ENCODE measurements at places on chromosomes 12 and 14. TPM values are rescaled to one million over a fixed set of nuclear protein-coding genes. Genes with fewer than 3 reads are reported as not detected.

- DNase-seq, result no peak
- no peak overlapping the region for H3K27ac ChIP-seq
- peak overlapping the region; percentile 46 for H3K4me3 ChIP-seq
- H3K36me3 ChIP-seq, result no peaks in the 10 kb centered on the region
- H3K4me1 ChIP-seq, result peaks cover 26% of the 10 kb centered on the region
Observed at GRCh38 chr12:48002414-48002730, 1.9 kb downstream of the COL2A1 start.

DNA sequence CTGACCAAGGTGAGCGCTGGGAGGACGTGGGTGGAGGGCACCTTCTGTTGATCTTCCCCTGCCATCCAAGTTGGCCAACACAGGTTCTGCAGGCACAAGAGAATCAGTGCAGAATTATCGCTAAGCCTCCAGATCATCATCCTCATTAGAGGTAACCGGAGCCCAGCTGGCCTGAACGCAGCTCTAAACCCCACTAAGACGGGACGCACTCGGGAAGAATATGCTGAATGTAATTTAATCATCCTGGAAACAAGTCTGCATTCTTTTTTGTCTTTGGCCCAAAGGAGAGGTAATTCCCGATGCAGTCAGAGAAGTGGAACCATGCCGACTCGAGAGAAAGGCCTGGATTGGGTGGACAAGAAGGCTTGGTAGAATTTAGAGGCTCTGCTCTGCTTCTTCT, 111.0 kb upstream of the GSC start:
- H3K27ac ChIP-seq, result no peak overlapping the region
- H3K4me1 ChIP-seq, result peaks cover 10% of the 10 kb centered on the region
- H3K27me3 ChIP-seq, result no peaks in the 10 kb centered on the region
- no peak overlapping the region for H3K4me3 ChIP-seq
- no peak for DNase-seq

- peak overlapping the region; percentile 25 for H3K4me3 ChIP-seq
- no peaks in the 10 kb centered on the region for H3K36me3 ChIP-seq
- peaks cover 3% of the 10 kb centered on the region for H3K4me1 ChIP-seq
- DNase-seq, result no peak
Observed at GRCh38 chr14:28765831-28766468, 637 bp upstream of the FOXG1 start.

DNA sequence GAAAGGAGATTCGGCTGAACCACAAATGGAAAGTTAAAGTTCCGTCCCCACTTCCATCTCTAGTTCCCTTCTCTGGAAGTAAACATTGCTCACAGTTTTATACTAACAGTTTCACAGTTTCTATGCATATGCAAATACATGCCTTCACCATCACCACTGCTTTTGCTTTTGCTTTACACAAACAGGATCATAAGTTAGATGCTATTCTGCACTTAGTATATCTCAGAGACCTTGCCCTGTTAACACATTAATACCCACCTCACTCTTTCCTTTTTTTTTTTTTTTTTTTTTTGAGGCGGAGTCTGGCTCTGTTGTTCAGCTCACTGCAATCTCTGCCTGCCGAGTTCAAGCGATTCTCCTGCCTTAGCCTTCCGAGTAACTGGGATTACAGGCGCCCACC, 890 bp downstream of the TEP1 start:
- peaks cover 8% of the 10 kb centered on the region for H3K36me3 ChIP-seq
- no peaks in the 10 kb centered on the region for H3K27me3 ChIP-seq
- H3K27ac ChIP-seq, result no peak overlapping the region
- H3K4me3 ChIP-seq, result peak overlapping the region; percentile 78
- H3K4me1 ChIP-seq, result peaks cover 13% of the 10 kb centered on the region

GRCh38 chr14:88541324-88541723, 13.5 kb downstream of the PTPN21 start:
- no peak for DNase-seq
- no peaks in the 10 kb centered on the region for H3K36me3 ChIP-seq
- H3K4me3 ChIP-seq, result no peak overlapping the region
- no peaks in the 10 kb centered on the region for H3K27me3 ChIP-seq
- no peak overlapping the region for H3K27ac ChIP-seq

GRCh38 chr14:72401632-72402376, 469.6 kb downstream of the RGS6 start:
- H3K4me3 ChIP-seq, result no peak overlapping the region
- H3K36me3 ChIP-seq, result no peaks in the 10 kb centered on the region
- no peak for DNase-seq

DNA sequence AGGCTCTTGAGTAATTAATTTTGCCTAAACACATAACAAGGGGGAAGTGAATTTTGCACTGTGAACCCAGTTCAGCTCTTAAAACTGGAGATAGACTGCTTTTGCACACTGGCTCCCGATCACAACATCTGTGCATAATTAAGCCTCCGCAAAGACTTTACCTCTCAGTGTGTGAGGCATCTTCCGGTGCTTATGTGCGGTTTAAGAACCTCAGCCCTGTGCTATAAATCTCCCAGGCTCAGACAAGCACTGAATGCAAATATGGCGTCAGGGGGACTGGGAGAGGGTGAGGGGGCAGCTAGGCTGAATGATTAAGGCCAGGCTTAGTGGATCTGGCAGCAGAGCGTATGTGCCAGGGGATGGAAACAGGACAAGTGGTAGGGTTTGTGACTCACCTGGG, 103.3 kb downstream of the ADCK1 start:
- peak; percentile 59 for DNase-seq
- H3K4me1 ChIP-seq, result peaks cover 14% of the 10 kb centered on the region
- no peaks in the 10 kb centered on the region for H3K27me3 ChIP-seq
- H3K4me3 ChIP-seq, result no peak overlapping the region
- H3K36me3 ChIP-seq, result no peaks in the 10 kb centered on the region

DNA sequence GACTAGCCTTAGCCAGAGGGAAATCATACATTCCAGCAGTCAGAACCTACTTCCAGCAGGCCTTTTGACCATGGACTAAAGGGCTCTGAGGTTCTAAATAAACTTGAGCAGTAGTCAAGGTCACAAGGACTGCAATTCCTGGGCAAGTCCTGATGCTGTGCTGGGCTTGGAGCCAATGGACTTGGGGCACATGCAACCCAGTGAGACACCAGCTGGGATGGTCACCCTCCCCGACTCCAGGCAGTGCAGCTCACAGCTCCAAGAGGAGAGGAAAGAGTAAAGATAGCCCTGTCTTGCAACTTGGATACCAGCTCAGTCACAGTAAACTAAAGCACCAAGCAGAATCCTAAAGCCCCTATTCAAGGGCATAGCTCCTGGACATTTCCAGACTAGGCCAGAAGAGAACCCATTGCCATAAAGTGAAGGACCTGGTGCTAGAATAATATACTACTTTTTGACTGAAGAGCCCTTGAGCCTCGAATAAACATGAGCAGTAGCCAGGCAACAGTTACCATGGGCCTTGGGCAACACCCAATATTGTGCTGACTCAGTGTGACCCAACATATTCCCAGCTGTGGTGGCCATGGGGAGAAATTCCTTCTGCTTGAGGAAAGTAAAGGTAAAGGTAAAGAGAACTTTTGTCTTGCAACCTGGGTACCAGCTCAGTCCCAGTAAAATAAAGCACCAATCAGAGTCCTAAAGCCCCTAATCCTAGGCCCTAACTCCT, 226.2 kb upstream of the CLEC14A start:
- peak; percentile 5 for DNase-seq
- no peaks in the 10 kb centered on the region for H3K4me1 ChIP-seq
- H3K27ac ChIP-seq, result no peak overlapping the region
- H3K27me3 ChIP-seq, result no peaks in the 10 kb centered on the region
- H3K4me3 ChIP-seq, result no peak overlapping the region

DNA sequence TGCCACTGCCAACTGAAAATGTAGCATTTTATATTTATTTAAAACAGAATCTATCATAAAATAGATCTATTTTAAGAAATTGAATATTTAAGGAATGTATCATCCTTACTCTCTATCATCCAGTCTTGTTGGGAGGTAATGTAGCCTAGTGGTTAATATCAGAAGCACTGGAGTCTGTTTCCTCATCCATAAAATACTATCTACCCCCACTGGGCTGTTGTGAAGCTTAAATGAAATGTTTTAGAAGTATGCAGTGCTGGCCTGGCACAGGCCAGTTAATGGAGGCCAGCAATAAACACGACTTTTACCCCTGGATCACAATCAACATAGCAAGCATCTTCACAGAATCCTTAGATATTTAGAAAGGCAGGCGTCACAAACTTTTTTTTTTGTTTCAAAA, 188.0 kb downstream of the CAND1 start:
- peaks cover 18% of the 10 kb centered on the region for H3K4me1 ChIP-seq
- H3K4me3 ChIP-seq, result no peak overlapping the region
- no peak overlapping the region for H3K27ac ChIP-seq
- no peaks in the 10 kb centered on the region for H3K27me3 ChIP-seq

DNA sequence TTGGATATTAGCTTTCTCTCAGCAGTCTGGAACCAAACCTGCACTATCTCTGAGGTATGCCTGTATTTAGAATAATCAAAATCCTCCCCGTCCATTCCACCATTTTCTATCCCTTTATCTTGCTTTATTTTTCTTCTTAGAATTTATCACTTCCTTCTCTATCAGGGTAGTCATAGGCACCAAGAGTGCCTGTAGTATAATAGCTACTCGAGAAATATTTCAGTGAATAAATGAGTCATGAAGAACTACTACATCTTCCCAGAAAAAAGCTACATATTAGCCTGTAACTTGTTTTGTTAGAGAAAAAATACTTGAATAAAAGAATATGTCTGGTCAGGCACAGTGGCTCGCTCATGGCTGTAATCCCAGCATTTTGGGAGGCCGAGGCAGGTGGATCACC, 4.3 kb downstream of the SLC2A14 start:
- no peak overlapping the region for H3K27ac ChIP-seq
- no peak overlapping the region for H3K4me3 ChIP-seq
- H3K4me1 ChIP-seq, result no peaks in the 10 kb centered on the region

DNA sequence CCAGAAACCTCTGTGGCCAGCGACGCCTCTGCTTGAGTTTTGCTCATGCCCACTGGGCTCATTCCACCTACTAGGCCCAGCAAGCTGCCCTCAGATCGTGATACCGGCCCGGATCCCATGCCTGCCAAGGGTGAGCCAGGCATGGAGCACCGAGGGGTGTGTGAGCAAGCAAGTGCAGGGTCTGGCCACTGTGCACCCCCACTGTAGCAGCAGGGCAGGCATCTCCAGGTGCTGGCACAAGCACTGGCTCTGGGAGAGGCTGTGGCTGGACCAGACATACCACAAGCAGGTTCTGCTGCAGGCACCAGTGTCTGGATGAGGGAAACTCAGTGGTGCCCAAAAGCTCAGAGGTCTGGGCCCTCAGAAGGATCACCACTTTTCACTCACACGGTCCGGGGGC, 20.6 kb downstream of the FAM186A start:
- no peaks in the 10 kb centered on the region for H3K4me1 ChIP-seq
- DNase-seq, result no peak
- H3K27ac ChIP-seq, result no peak overlapping the region
- no peaks in the 10 kb centered on the region for H3K36me3 ChIP-seq
- H3K4me3 ChIP-seq, result no peak overlapping the region
- no peaks in the 10 kb centered on the region for H3K27me3 ChIP-seq

DNA sequence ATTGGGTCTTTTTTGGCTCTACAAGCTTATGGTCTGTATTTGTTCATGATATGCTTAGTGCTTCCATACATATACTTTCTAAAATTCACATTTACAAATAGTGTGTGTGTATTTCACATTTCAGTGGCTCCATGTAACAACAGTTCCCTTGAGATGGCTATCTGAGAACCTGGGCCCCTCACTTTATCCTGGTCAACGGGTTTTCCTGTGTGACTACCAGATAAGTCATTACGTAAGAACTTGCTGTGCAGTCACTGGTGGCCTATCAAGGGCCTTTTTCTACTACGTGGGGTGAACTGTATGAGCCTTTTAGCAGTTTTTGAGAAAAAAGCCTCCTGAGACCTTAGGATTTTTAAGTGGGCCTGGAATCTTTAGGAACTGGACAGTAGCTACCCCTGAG, 454.1 kb downstream of the PCNX1 start:
- DNase-seq, result no peak
- H3K36me3 ChIP-seq, result no peaks in the 10 kb centered on the region
- H3K4me1 ChIP-seq, result peaks cover 44% of the 10 kb centered on the region
- H3K27me3 ChIP-seq, result no peaks in the 10 kb centered on the region
- peak overlapping the region; percentile 61 for H3K27ac ChIP-seq
- H3K4me3 ChIP-seq, result no peak overlapping the region

- H3K4me3 ChIP-seq, result no peak overlapping the region
- peaks cover 27% of the 10 kb centered on the region for H3K36me3 ChIP-seq
- H3K27ac ChIP-seq, result peak overlapping the region; percentile 17
- DNase-seq, result no peak
Observed at GRCh38 chr14:75147423-75148071, 20.7 kb upstream of the NEK9 start.

DNA sequence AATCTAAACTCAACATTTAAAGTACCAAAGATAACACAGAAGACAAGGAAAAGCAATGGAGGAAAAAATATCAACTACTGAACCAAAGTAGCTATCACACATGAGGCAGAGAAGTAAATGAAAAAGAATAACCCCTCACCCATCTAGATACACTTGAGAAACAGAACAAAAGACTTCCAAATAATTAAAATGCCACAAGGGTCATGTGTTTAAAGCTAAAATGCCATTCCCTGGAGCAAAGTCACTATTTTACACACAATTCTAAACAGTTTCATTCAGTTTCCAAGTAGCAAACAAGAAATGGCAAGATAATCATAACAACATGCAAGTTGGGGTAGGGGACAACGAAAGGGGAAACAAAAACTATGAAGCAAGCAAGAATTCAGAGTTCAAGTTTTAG, 12.0 kb downstream of the OSBPL8 start:
- peak overlapping the region; percentile 17 for H3K27ac ChIP-seq
- H3K4me1 ChIP-seq, result peaks cover 37% of the 10 kb centered on the region
- no peak overlapping the region for H3K4me3 ChIP-seq
- no peaks in the 10 kb centered on the region for H3K36me3 ChIP-seq
- DNase-seq, result no peak

- peaks cover 12% of the 10 kb centered on the region for H3K4me1 ChIP-seq
- DNase-seq, result no peak
- no peaks in the 10 kb centered on the region for H3K27me3 ChIP-seq
- no peaks in the 10 kb centered on the region for H3K36me3 ChIP-seq
- H3K27ac ChIP-seq, result no peak overlapping the region
- H3K4me3 ChIP-seq, result no peak overlapping the region
Observed at GRCh38 chr12:123105211-123105826, 45.6 kb downstream of the PITPNM2 start.

GRCh38 chr12:124073356-124074035, 100.5 kb downstream of the ZNF664 start:
- no peak overlapping the region for H3K4me3 ChIP-seq
- H3K36me3 ChIP-seq, result no peaks in the 10 kb centered on the region
- H3K27ac ChIP-seq, result no peak overlapping the region
- DNase-seq, result no peak
- peaks cover 24% of the 10 kb centered on the region for H3K4me1 ChIP-seq

- no peak for DNase-seq
- no peak overlapping the region for H3K4me3 ChIP-seq
- H3K36me3 ChIP-seq, result no peaks in the 10 kb centered on the region
- no peaks in the 10 kb centered on the region for H3K27me3 ChIP-seq
Observed at GRCh38 chr14:57530571-57530970, 36.9 kb upstream of the CCDC198 start.

The PMCH gene
- total RNA-seq, result not detected

The FAM186B gene
- total RNA-seq, result 0.19 TPM

The OR6C65 gene
- not detected for total RNA-seq

The ADAMTS20 gene
- total RNA-seq, result 0.28 TPM

The BEST3 gene
- 0.50 TPM for total RNA-seq

The SOAT2 gene
- total RNA-seq, result not detected

The TAS2R13 gene
- 1.5 TPM for total RNA-seq

The KCNJ8 gene
- total RNA-seq, result not detected

Measured in A673 (cell line).